Right renal pelvis (tissue), 4 donors: ENCODE measurements at places on chromosomes 1 and 21.

DNA sequence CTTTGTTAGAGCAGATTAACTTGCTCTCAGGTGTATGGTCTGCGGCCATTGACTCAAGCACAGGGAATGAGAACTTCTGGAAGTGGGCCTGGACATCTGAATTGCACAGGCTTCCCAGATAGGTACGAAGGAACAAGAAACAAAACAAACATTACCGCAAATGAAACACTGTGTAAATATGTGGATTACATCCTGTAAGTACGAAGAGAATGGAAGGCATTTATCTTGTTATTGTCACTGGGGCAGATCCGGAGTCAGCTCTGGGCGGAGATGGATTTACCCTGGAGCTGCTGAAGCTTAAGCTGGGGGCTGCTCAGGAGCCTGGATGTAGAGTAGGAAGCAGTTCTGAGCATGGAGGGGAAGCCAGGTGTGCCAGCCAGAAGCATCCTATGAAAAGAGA is 6.8 kb downstream of the HES2 start:
- DNase-seq = no peak

DNA sequence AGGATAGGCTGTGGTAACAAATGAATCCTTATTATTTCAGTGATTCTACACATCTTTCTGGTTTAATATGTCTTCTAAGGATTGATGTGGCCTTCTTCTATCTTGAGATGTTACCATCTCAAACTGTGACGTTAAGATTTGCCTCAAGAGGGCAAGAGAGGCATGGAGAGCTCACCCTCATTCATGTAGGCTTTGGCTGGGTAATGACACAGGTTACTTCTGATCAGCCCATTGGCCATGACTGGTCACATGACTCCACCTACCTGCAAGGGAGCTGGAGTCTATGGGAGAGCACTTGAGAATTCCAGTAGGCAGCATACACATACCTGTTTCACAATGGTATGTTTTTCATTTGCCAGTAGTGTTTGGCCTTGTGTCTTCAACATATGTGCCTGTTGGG is 30.0 kb downstream of the CACHD1 start:
- DNase-seq = no peak

DNA sequence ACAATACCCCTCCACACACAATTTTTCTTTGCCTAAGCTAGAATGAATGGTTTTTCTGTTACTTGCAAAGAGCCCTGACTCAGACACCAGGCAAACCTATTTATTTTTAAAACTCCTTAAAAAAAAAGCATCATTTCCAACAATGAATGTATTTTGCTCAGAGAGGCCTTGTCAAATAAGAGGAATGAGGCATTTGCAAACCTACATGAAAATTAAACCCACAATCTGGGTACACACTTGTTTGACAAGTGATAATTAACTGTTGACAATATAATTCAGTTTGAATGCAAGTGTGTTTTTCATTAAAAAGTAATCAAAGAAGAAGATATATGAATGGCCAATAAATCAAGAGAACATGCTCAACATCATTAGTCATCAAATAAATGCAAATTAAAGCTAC is 339.5 kb downstream of the PTPRU start:
- no peak for DNase-seq

DNA sequence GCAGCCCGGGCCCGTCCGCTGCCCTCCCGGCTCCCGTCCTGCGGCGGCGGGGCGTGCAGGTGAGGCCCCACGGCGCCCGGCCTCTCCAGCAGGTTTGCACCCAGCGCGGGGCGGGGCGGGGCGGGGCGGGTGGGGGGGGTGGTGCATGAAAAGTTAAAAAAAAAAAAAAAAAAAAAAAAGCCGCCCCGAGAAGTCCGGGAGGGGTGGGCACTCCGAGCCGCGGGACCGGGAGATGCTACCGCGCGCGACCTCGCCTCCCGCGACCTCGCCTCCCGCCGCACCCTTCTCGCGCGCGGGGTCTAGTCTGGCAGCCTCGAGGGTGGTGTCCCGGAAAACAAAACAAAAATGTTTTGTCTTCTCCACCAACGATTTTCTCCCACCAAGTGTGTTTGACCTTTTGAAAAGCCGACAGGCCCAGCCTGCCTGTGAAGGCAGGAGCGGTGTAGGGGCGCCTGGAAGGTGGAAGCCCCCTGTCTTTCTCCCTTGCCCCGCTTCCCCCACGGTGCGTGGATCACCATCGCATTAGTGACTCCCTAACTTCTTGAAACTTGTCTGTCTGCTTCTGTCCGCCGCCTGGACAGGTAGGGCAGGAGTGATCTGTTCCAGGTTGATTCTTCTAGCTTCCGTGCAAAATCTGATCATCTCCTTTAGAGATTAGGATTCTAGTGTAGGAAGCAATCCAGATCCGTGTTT is 569 bp downstream of the RCAN3 start:
- no peak for DNase-seq

GRCh38 chr1:11925938-11926292 is 312 bp downstream of the KIAA2013 start:
- DNase-seq = no peak

DNA sequence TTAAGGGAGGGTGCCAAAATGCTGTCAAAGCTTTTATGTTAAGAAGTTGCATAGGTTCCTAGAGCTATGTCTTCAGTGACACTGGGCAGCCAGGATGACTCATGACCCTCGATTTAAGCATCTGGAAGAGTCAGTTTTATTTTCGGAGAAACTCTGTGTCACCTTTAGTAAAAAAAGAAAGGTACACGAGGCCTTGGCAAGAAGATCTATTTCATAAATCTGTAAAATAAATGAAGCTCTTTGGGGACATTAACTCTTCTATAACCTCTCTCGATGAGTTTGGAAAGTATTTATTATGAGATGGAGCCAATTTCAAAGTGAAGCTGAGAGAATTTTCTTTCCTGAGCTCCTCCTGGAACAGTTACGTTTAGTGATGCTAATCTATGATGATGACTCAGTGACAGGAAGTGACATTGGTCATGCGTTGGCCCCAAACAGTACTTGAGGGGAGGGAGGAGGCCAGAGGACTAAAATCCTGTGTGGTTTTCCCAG is 156.5 kb downstream of the HLX start:
- no peak for DNase-seq

DNA sequence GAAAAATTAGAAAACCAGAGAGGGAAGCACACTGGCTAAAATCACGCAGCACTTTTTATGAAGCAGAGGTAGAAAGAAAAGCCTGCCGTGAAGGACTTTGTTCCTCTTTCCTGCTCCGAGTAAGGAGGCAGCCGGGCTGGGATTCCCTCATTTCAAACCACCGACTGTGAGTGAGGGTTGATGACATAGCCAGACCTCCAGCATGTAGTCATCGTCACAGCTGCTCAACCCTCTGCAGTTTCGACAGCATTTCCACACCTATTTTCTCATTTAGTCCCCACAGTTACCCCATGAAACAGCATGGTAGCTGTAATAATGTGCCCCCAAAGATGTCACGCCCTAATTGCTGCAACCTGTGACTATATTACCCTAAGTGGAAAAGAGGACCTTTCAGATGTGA is 35.3 kb downstream of the FCRL5 start:
- DNase-seq = no peak

DNA sequence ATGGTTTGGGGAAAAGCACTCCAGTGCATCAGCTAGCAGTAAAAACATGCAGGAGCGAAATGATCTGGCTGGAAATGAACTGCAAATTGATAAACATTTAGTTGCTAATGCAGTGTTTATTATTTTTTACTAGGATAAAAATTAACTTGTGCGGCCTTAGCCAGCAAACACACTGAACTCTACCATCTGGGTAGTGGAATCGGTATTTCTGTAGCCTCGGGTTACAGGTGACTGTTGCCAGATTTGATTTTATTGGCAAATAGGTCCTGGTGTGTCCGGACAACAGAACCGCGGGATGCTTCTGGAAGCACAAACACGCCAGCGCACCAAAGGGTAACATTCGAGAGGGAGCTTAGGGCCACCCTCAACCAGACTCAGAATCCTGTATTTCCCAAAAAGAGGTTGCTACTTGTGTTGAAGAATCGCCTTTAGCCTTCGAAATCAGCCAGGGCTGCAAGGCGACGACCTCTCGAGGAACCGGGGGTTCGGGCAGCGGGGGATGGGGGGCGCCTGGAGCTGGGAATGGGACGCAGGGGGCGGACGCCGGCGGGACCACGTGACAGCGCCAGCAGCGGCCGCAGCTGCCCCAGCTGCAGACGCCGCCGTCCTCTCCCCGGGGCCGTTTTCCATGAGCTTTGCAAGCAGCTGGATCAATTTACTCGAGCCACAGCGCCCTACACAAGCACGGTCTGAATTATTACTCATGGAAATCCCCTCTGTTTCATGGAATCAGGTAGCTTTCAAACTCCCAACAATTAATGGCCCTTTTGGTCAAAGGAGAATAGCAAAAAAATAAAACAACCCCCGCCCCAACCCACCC is 158.8 kb downstream of the TOMM20 start:
- DNase-seq = no peak

DNA sequence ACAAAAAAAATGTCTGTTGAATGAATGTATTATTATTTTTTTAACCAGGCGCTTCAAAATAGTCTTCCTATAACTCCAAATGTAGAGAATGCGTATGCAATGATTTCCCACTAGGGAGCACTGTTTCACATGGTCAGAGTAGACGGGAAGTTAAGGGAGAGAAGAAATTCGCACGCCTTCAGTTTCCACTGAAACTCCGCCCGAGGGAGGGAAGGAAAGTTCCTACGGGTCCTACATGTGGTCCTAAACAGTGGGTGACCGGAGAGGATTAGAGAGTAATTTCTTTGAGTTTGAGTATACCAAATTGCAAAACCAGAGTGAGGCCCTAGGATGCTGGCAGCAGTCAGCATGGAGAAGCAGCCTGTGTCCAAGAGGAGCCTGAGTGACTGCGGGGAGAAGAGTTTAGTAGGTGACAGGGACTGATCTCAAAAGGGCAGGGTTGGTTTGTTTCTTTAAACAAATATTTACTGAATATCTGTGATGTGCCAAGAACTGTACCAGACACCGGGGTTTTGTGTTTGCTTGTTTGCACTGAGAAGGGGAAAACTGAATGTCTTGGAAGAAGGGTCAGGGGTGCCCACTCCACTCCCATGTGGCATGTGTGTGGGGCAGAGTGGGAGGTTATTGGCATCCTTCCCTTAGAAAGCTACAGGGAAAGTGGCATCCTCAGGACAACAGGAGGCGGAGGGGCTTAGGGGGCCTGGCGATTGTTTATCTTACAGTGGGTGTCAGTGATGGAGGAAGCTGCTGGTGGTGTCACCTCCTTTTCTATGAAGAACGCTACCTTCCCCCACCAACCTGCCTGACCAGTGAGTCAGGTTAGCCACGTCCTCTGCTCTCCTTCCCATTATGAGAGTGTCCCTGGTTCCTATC is 22.8 kb downstream of the RNU5D-1 start:
- DNase-seq = no peak

GRCh38 chr1:191695865-191696264 is 462.4 kb upstream of the RGS18 start:
- no peak for DNase-seq

DNA sequence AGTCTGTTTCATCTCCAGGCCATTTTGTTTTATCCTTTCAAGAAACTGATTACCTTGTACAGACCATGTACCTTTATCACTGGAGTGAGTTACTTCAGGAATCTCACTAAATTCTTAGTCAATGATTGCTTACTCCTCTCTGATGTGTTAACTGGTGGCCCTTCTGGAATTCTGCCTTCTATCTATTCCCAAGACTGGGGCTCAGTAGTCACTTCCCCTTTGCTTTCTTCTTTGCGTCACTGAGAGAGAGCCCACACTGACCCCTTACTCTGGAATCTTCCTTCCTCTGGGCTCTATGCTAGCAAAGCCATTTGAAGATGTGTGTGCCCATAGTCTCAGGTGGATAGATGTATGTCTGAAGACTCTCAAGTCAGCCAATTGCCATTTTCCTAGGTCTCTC is 34.6 kb downstream of the XCL2 start:
- DNase-seq = no peak

DNA sequence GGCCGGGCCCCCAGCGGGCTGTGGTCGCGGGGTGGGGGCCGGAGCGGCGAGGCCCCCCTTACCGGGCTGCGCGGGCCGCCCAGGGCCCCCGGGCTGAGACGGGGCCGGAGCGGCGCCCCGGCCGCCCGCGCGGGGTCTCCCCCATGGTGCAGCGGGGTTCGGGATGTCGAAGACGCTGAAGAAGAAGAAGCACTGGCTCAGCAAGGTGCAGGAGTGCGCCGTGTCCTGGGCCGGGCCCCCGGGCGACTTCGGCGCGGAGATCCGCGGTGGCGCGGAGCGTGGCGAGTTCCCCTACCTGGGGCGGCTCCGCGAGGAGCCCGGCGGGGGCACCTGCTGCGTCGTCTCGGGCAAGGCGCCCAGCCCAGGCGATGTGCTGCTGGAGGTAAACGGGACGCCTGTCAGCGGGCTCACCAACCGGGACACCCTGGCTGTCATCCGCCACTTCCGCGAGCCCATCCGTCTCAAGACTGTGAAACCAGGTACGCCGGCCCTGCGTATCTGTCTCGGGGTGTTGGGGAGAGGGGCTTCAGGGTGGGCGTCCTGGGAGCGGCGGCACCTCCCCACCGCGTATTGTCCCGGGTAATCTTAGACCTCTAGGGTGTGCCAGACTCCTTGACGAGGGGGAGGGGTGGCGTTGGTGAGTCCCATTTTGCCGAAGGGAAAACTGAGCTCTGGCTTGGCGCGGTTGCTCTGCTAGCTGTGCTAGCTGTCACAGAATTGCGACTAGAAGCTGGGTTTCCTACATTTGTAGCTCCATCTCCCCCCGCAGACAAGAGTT is 745 bp downstream of the MAGI3 start:
- DNase-seq = no peak
